ENCODE measurements at places on chromosomes 1 and 21.

GRCh38 chr21:14262039-14262438 lies 46.1 kb downstream of the RBM11 start:
- DNase-seq, result no peak

DNA sequence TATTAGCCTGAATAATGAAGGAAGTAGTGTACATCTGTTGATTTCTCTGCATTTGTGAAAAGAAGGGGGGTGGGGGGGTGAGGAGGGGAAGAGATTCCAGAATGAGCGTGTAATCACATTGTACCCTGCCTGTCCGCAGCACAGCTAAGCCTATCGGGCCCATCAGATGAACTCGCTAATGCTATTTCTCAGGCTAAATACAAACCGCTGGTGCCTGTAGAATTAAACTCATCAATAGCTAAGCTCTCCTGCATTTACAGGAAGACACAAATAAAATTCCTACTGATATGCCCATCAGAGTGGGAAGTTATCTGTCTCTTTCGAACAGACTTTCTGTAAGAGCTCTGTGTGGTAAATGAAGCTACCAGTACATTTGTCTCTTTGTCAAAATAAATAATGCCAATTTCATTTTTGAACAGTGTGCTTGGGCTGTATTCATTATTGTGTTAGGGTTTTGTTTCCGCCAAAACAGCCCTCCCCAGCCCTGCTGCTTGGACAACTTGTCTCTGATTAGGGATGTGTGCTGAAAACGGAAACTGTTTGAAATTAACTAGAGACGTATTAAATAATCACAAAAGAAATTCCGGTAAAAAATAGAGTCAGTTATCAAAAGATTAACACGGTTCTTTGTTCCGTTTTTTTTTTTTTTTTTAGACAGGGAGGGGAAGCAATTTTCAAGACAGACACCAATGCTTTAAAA lies 305.4 kb downstream of the TTLL7 start:
- peak; percentile 21 for DNase-seq

DNA sequence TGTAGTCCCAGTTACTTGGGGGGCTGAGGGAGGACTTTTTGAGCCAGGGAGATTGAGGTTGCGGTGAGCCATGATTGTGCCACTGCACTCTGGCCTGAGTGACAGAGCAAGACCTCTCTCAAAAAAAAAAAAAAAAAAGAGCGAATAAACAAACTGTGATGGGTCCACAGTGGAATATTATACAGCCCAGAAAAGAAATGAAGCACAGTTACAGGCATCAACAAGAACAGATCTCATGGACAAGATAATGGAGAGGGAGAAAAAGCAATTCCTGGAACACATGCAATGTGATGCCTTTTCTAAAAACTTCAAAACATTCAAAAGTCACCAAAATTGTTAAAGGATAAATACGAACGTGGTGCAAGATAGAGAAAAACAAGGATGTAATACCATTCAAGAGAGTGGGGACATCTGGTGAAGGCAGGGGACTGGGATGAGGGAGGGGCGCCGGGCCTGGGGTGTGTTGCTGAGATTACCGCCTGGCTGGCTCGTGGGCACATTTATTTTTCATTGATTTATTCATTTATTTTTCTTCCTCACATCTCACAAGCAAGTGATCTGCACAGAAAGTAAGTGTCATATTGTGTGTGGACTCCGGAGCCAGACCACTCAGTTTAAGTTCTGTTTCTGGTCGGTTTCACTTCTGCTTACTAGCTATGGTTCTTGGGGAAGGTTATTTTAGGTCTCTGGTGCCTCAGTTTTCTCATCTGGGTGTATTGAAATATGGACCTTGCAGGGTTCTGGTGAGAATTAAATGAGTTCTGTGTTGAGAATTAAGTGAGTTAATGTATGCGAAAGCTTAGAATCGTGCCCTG lies 30.1 kb downstream of the ABCG1 start:
- no peak for DNase-seq

GRCh38 chr1:25556791-25557476 lies 13.5 kb downstream of the LDLRAP1 start:
- no peak for DNase-seq

DNA sequence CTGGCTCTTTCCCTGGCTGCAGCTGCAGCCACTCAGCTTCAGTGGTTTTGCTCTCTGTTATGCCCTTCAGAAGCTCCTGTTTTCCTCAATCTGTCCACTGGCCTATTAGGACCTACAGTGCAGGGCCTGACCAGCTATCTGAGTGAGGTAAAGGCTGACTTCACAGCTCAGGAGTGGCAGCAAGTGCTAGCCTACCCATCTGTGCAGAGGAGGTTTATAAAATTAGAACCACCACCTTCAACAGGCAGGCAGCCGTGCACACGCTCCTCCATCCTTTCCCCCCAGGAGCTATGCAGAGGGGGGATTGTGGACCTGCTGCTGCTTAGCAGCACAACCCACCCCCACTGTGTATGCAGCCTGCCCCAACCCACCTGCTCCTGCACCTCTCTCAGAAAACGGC lies 8.3 kb downstream of the ADAR start:
- DNase-seq, result no peak

DNA sequence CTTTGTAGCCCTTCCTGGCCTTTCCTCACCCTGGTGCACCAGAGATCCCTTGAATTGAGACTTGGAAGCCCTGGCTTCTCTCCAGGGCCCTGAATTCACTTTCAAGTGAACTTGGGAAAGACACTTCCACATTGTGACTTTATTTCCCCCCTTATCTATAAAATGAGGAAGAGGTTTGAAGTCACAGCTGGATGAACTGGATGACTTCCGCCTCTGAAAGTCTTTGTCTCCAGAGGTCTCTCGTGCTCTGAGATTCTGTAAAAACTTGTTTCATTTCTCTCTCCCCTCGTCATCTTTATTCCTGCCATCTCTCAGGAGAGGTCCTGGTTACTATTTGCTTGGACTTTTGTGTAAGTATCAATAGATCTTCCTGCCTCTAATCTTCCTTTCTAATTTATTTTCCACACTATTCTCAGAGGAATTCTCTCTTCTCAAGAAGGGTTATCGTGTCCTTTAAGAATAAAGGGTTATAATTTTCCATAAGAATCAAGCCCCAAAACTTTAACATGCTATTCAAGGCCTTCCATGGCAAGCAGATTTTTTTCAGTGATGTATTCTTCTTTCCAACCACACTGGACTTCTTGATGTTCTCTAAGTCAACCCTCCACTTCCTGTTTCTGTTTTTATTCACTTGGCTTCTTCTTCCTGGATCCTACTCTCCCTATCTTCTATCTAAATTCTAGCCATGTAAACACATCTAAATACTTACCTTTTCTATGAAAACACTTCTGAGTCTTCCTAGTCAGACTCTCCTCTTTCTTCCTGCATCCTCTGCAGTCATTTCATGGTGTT lies 6.5 kb upstream of the RPTN start:
- DNase-seq, result no peak

DNA sequence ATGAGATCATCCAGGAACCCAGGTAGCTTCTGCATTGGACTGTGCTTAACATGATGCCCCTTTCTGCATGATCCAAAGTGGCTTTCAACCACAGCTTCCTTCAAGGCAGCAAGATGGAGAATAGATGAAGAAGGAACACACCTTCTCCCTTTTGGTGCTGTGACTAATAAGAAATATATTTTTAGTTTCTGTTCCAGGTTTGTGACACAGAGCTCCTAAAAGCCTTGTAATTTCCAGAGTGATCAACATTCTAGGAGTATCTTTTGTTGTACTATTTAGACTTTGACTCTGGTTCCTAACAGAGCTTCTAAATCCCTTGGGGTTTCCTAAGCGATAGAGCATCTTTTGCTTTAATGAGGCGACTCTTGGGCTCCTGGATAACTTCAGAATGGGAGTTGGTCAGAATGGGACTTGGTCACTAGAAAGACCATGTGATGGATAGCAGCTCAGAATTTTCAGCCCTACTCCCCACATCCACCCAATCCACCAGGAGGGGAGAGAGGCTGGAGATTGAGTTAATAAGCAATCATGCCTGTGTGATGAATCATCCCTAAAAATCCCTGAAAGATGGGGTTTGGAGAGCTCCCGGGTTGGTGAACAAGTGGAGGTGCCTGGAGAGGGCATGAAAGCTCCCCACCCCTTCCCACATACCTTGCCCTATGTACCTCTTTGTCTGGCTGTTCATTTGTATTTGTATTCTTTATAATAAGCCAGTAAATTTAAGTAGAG lies 134.8 kb downstream of the FGGY start:
- DNase-seq, result no peak

DNA sequence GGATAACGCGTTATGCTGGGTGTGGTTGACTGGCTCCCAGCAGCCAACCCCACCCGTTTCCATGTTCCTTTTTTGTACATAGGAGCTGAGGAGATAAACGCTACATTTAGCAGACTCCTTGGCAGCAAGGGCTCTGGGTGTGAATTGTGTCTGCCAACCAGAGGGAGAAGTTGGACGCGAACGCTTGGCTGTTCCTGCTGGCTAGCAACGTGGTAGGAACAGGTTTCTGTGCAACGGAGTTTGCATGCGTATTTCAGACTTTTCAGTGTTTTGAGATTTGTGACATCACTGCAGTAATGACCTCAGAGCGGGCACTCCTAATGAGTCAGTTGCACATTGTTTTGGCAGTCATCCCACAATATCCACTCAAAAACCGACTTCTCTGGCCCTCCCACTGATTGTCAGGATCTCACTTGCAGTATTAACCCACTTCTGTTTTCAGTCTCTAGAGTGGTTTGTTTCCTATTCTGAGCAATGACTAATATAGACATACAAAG lies 98.7 kb upstream of the RGS1 start:
- DNase-seq, result no peak

DNA sequence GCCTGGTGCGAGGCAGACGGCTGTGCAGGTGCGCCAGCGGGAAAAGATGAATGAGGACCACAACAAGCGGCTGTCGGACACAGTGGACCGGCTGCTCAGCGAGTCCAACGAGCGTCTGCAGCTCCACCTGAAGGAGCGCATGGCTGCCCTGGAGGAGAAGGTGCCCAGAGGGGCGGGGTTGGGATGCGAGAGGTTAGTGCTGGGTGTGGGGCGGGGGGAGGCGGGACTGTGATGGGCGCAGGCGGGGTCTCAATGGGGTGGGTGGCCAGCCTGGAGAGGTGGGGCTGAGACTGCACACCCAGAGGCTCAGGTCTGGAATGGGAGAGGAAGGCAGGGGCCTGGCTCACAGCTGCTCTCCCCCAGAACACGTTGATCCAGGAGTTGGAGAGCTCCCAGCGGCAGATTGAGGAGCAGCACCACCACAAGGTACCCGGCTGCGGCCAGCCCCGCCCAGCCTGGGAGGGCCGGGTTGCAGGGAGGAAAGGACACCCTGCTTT lies 22.3 kb downstream of the PPFIA4 start:
- peak; percentile 88 for DNase-seq

DNA sequence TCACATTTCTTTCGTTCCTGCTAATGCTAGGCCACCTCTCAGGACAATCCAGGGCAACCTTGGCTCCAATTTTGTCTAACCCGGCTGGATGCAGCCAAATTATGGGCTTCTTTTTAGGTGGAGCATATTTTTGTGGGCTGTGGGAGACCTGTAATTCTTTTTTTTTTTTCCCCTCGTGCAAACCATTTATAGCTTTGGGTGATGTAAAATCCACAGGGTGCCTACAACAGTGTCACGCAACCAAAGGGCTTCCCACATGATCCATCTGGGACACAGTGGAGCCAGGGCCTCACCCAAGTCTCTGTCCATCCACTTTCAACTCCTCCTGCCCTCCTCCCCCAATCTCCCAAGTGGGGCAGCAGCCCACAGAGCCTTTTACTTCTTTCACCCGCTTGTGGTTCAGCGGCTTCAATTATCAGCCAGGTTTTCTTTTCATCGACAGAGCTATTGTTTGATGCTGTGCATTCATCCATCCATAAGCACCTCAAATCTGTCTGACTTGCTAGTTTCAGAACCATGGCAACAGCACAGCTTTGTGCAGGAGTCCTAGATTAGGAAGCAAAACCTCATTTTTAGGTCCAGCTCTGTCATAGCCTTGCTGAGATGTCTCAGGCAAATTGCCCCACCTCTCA lies 10.0 kb upstream of the OVAAL start:
- DNase-seq, result peak; percentile 17

DNA sequence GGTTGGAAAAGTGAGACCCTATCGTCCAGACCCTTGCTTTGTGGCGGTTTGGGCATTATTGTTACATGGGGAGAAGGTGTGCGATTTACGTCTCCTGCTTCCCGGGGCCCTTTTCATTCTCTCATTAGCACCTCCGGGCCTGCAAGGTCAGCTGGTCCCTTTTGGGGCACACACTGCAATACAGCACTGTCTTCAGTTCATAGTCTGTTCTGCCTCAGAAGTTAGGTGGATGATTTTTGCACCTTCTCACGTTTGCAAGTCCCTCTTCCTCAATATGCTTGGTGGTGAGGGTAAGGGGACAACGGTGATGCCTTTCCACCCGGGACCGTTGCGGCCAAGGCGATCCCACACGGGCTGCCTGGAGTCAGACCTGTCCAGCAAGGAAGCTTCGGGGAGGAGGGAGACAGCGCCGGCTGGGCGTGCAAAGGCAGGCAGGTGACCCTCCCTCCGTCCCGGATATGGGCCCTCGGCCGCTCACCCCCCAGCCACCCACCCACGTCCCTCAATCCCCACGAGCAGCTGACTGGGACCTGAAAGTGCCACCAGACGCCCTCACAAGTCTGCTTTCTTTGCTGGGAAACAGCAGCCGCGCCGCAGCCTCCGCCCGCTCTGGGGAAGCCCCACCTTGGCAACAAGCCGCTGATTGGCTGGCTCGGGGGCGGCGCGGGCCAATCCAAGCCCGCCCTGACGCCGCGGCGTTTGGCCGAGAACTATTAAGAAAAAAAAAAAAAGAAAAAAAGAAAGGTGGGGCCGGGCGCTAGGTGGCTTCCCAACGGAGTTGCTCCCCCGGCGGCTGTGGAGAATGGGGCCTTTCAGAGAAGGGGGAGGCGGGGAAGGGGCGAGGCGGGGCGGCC lies 21.7 kb downstream of the BTG2 start:
- peak; percentile 91 for DNase-seq

GRCh38 chr1:8424539-8425116 lies 106.7 kb downstream of the SLC45A1 start:
- no peak for DNase-seq

DNA sequence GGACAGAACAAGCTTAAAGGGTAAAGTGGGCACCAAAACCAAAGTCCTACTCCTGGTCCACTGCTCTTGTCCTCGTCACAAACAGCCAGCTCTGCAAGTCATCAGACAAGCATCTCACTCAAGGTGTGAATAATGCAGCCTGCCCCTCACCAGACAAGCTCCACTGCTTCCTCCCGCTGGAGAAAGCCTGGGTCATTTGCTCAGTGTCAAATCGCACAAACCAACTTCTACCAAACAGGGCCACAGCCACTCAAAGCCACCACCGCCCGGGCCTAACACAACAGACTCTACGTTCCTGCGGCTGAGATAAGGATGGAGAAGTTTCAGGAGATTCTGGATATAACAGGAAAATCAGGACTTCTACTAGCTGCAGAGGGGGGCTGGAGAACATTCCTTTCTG lies 3.3 kb downstream of the SSBP3 start:
- DNase-seq, result no peak

DNA sequence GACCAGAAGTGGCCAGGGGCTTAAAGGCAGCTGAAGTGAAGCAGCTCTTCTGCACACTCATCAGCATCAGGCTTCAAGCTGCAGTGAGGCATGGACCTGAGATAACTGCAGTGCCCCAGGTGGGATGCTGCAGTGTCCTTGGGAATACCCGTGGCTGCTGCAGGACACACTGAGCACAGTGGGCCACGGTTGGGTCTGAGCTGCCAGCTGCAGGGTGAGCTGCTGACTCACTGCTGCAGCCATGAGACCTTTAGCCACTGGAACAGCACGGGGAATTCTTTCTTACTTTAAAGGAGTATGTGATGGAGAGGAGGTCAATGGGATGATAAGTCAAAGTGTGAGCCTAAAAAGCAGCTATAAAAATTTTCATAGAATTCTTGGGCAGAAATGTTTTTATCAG lies 102.1 kb downstream of the XCL2 start:
- no peak for DNase-seq

- DNase-seq, result no peak
These were observed 255.4 kb downstream of the RGS7 start for GRCh38 chr1:241101622-241102021.

GRCh38 chr1:33943978-33944377 lies 80.1 kb downstream of the HMGB4 start:
- no peak for DNase-seq

Measured in NCI-H1694 treated with DMSO at 0.1 percent for 48 hours (cell line).